Naive thymus-derived CD8-positive, alpha-beta T cell (primary cell): ENCODE measurements at places on chromosomes 6 and 20. TPM values are rescaled to one million over a fixed set of nuclear protein-coding genes. Genes with fewer than 3 reads are reported as not detected.

Gene FAM209B
- 1.7 TPM for polyA plus RNA-seq

Gene ESF1
- polyA plus RNA-seq = 6.9 TPM

Gene GABRR1
- polyA plus RNA-seq = not detected

Gene C6orf62
- polyA plus RNA-seq = 81.5 TPM

Gene CTCFL
- not detected for polyA plus RNA-seq

Gene COL9A3
- not detected for polyA plus RNA-seq

Gene LGSN
- not detected for polyA plus RNA-seq

Gene FOXQ1
- polyA plus RNA-seq = not detected

Gene ATP9A
- not detected for polyA plus RNA-seq

Gene VPS52
- 15.2 TPM for polyA plus RNA-seq

Gene CST7
- 581 TPM for polyA plus RNA-seq

Gene MUCL3
- polyA plus RNA-seq = not detected

Gene CEP57L1
- 6.2 TPM for polyA plus RNA-seq

Gene MOG
- polyA plus RNA-seq = not detected

Gene TJAP1
- 5.1 TPM for polyA plus RNA-seq

Gene BMP6
- not detected for polyA plus RNA-seq

Gene FERMT1
- not detected for polyA plus RNA-seq

Gene CFB
- polyA plus RNA-seq = 0.22 TPM

Gene ZKSCAN3
- polyA plus RNA-seq = 2.0 TPM
